ENCODE measurements at places on chromosomes 5 and 9.

GRCh38 chr5:111892949-111893348, 136.0 kb upstream of the NREP start:
- no peak for DNase-seq

- DNase-seq: no peak
Observed at GRCh38 chr5:81003811-81004386, 43.7 kb downstream of the RASGRF2 start.

DNA sequence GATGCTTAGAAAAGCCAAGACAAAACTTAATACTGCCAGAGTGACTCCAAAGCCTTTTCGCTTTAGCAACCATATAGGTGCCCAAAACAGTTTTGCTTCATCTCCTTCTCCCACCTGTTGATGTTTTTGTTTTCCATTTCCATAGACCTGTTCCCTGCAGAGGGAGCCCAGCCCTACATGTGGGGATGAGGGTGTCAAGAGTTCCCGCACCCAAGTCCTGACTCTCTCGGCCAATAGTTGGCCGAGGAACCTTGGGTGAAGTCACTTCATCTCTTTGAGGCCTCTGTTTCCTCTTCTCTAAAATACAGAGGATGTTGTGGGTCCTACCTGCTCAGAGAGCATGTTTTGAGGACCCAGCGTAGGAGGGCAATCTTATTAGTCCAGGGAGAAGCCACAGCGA, 38.5 kb upstream of the LCP2 start:
- peak; percentile 22 for DNase-seq

GRCh38 chr5:135337064-135337463, 62.0 kb downstream of the MACROH2A1 start:
- DNase-seq: no peak

DNA sequence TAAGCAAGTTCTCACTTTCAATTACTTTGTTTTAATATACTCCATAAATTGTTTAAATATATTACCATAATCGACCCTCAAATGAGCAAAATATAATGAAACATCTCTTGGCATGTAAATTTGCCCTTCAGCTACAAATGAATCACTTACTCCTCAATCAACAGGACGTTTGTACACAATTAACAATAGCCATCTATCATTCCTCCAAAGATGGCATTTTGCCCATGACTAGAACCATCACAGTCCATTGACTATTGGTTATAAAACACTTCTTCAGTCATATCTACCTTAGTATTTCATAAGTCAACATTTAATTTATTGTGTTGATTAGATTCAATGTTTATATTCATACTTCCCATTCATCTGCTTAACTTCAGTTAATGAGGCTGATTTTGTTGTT, 127.2 kb downstream of the CTNND2 start:
- no peak for DNase-seq

GRCh38 chr5:33230467-33231078, 210.2 kb upstream of the TARS1 start:
- no peak for DNase-seq

GRCh38 chr9:120536949-120537640, 42.9 kb downstream of the CDK5RAP2 start:
- no peak for DNase-seq

- DNase-seq: no peak
Observed at GRCh38 chr9:106934442-106935238, 71.7 kb downstream of the ZNF462 start.

GRCh38 chr5:157519579-157520253, 55.9 kb downstream of the ADAM19 start:
- DNase-seq: no peak

DNA sequence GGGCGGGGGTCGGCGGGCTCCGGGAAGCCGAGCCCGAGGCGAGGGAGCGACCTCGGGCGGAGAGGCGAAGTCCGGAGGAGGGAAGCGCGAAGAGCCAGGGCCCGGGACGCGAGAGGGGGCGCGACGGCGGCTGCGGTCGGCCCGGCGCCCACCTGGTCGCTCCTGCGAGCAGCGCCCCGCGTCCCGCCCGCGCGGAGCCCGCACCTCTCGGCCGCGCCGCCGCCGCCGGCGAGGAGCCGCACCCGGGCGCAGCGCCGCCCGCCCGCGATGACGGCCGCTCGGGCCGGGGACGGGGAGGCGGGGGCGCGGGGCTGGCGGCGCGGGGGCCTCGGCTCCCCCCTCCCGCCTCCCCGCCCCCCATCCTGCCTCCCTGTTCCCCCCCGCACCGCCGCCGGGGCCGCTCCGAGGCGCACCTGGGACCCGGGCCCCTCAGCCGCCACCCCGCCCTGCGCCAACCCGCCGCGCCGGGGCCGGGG, 2.6 kb downstream of the NR5A1 start:
- no peak for DNase-seq
